CD8-positive, alpha-beta memory T cell (primary cell): ENCODE measurements at places on chromosomes 5 and 9.

DNA sequence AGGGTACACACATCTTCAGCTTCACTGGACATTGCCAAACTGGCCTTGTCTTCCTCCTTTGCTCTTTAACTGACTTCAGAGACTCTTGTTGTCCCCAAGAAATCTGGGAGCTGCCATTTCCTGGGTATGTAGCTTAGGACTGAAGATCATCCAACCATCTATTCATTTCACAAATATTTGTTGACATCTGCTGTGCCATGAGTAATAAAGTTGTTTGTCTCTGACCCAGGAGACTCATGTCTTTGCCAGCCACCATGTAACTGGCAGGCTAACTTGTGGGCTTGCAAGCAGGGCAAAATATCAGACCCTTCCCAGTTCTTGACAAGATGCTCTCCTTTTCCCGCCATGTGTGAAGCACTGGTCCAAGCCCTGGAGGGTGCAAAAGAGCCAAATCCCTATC, 17.1 kb upstream of the TOR1B start:
- DNase-seq = no peak

GRCh38 chr5:147051193-147051592, 172.6 kb upstream of the PPP2R2B start:
- DNase-seq = no peak

- no peak for DNase-seq
These were observed 241.5 kb upstream of the CDH18 start for GRCh38 chr5:20229303-20230005.

- DNase-seq = no peak
These were observed 25.2 kb downstream of the UGT3A2 start for GRCh38 chr5:36041537-36041845.

DNA sequence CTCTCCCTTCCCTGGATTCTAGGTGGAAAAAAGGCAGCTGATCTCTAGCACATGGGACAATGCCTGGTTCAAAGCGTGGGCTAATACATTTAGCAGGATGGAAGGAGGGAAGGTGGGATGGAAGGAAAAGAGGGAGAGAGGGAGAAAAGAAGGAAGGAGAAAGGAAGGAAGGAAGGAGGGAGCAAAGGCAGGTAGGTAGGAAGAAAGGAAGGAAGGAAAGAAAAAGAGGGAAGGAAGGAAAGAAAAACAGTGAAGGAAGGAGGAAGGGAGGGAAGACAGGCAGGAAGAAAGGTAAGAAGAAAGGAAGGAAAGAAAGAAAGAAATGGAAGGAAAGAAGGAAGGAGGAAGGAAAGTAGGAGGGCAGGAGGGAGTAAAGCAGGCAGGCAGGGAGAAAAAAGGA, 12.2 kb upstream of the PALM2AKAP2 start:
- DNase-seq = no peak

GRCh38 chr5:154320224-154321089, 125.3 kb upstream of the SAP30L start:
- DNase-seq = no peak

GRCh38 chr9:91306296-91306630, 55.5 kb downstream of the AUH start:
- DNase-seq = no peak

- no peak for DNase-seq
These were observed 1433.3 kb upstream of the C9orf72 start for GRCh38 chr9:29006628-29007027.

DNA sequence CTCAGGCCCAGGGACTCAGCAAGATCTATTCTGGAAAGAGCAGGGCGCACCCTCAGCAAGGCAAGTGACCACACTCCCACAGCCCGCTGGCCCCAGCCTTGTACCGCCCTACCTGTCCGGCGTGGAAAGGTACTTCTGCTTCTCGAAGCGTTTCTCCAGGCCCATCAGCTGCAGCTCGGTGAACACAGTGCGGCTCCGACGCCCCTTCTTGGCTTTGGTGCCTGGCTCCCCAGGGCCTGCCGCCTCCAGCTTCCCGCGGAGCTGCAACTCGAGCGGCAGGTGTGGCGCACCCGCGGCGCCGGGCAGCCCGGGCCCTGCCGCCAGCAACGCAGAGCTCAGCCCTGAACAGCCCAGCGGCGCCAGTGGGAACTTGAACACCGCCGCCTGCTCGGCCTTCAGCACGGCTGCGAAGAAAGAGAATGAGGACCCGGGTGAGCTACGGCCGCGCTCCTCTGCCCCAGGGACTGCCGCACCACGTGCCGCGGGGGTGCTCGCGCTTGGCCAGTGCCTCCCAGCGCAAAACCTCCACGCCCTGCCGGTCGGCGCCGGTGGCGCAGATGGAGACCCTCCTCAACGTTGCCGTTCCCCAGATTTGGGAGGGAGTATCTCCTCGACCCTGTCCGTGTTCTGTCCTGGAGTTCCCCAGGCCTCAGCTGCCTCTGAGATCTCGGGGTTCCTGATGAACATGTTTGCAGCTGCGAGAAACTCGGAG, 2.2 kb downstream of the BARX1 start:
- no peak for DNase-seq

- no peak for DNase-seq
These were observed 256.4 kb upstream of the TARS1 start for GRCh38 chr5:33184367-33184766.

- no peak for DNase-seq
These were observed 8.3 kb upstream of the ADRA1B start for GRCh38 chr5:159907689-159908590.

DNA sequence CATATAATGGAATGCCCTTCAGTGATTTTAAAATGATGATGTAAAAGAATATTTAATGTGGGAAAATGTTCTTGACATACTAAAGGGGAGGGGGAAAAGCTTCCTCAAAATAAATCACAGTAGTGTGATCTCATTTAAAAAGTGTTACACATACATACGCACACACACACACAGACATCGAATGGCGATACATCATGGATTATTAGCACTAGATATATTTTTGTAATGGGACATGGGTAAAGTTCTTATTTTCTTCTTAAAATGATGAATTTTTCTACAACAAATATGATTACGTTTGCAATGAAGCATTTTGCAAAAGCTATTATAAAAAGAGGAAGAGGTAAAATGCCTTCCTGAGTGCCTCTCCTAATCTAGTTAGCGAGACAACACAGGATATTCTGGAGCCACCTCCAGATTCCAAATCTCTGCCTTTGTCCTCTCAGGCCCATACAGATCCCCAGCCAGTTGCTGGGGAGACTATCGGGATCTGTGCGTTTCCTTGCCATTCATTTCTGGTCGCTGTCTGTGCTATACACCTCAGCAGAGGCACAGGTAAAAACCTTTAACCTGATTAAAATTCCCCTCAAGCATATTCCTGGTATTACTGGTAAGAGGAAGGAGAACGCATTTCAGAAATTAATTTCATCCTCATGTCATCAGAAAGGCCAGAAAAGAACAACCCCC, 69.6 kb downstream of the SLC28A3 start:
- no peak for DNase-seq

GRCh38 chr9:5688109-5688508, 59.2 kb downstream of the RIC1 start:
- DNase-seq = no peak

GRCh38 chr5:137858223-137858916, 9.3 kb upstream of the MYOT start:
- DNase-seq = no peak

DNA sequence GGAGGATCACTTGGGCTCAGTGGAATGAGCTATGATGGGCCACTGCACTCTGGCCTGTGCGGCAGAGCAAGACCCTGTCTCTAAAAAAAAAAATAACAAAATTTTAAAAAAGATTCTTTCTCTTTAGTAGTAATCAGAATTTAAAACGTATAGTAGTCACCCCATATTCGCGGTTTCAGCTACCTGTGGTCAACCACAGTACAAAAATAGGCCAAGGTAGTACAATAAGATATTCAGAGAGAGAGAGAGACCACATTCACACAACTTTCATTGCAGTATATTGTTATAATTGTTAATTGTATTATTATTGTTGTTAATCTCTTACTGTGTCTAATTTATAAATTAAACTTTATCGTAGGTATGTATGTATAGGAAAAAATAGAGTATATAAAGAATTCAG, 18.7 kb downstream of the INIP start:
- DNase-seq = no peak

DNA sequence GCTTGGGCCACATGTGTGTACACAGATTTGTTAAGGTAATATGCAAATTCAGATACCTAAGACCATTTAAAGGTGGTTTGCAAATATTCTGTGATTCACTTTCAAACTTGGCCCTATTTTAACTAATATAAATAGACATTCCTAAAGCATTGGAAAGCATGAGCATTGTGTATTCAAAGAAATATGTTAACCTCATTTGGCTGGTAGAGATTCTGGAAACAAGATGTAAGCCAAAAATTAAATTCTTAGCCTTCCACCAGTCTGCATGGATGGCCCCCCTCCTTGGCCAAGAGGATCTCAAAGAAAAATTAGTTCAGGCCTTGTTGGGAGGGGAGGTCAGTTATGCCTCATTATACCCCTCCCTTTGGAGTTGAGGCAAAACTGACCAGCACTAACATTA, 38.7 kb upstream of the C6 start:
- no peak for DNase-seq

GRCh38 chr5:73940026-73940425, 314.0 kb downstream of the ARHGEF28 start:
- no peak for DNase-seq

DNA sequence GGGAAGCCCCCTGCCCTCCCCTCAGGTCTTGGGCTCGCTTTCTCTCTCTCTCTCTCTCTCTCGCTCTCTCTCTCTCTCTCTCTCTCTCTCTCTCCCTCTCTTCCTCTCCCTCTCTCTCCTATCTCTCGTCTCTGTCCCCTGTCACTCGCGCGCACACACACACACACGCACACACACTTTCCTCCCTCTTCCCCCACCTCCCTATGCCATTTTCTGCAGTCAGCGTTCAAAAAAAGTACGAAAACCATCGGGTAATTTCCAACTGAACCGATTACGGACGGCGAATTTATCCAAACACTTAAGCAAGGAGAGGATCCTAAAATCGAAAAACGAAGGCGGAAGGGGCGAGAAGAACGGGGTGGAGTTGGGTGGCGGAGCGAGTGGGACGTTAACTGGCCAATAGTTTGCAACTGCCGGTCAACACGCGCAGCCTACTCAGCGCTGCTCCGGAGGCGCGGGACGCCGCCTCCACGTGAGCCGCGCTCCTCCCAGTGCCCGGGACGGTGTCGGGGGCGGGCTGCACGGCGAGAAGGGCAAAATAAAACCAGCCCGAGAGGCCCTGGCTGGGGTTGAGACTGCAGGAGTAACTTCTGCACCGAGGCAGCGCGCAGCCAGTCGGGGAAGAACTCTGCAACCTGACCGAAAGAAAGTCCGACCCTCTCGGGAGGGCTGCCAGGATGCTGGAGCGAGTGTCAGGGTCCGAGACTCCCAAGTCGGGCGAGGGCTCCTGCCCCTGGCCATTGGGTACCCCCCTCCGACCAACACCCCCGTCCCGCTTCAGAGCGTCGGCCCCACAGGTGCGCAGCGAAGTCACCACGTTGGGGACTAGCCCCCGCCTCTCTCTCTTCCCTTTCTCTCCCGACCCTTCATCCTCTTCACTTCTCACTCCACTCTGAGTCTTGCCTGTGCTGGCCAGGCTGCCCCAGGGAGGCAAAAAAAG, 24.9 kb upstream of the ELAVL2 start:
- DNase-seq = no peak

DNA sequence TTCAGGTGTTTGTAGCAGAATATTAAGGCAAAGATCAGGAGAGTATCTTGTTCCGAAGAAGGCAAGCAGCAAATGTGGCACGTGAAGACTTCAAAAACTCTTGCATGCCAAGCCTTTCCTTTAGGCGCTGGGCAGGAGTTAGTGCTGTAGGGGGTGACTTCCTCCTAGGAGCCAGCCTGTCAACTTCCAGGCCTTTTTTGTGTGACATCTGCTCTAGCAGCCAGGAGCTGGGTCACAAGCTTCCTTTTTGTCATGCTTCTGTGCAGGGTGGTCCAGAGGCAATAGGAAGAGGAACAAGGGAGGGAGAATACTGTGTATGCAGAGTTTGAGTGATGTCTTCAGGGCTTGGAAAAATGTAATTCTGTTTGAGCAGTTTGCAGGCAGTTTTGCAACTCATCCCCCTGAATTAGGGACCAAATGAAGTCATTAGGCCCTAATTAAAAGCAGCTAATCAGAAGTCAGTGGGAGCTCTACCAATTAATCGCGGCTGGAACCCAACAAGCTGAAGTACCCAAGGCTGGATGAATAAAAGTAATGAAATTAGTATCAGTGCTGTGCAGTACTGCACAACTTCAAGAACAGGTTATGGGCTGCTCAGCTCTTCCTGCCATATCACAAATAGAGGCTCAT, 53.5 kb downstream of the TLR4 start:
- DNase-seq = no peak

DNA sequence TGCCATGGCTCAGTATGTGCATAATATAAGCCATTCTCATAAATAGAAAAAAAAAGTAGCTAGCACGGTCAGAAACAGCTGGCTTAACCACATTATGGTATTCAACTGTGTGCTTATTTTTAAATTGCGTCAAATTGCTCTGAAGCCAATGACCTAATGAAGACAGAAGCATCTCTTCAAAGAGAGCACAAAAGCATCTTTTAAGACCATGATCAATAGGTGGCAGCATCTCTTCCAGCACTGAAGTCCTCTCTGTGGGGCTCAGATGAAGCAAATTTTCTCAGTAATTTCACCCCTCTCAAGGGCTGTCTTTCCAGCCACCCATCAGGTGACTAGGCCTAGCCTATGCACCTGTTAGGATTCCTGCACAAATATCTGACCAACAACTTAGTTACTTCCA, 251.4 kb downstream of the GLIS3 start:
- DNase-seq = no peak

DNA sequence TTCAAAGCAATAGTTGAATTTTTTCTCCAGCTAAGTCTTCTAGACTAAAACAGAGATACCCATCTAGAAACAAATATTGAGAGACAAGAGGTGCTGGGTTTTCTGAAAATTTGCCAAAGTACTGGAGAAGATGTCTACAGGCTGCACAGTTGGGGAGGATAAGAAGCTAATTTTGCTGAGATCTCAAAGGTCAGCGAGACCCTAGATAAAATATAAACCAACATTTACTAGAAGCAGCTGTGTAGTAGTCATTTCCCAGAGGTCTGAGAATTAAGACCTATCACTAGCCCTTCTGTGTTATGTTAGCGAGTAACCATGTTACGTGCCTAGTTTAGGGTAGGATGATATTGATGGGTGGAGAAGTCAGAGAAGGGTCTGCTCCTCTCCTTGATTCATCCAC, 208.5 kb upstream of the TNC start:
- DNase-seq = no peak

DNA sequence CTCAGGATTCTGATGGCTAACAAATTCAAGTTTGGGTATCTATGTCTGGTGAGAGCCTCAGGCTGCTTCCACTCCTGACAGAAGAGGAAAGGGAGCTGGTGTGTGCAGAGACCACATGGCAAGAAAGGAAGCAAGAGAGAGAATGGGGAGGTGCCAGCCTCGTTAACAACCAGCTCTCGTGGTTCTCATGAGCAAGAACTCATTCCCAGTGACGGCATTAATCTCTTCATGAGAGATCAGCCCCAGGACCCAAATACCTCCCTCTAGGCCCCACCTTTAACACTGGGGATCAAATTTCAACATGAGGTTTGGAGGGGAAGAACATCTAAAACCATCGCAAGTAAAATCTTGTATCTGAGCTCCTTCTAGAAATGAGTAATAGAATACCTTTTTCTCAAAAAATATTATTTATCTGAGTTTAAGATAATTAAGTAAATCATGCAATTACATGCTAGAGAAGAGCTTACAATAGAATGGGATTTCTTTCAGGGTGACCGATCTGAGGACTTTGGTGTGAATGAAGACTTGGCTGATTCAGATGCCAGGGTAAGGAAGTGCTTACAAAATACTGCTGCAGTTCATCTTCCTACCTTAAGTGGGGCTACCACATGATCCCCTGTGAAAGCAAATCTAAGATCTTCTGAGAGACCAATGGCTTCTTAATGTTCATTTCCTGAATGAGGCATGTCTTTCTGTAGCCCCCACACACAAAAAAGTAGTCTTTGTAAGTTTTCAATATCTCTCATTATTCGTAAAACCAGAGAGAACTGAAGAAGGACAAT, 11.5 kb downstream of the ANXA1 start:
- DNase-seq = no peak
